ENCODE measurements at places on chromosomes 2 and 18.

DNA sequence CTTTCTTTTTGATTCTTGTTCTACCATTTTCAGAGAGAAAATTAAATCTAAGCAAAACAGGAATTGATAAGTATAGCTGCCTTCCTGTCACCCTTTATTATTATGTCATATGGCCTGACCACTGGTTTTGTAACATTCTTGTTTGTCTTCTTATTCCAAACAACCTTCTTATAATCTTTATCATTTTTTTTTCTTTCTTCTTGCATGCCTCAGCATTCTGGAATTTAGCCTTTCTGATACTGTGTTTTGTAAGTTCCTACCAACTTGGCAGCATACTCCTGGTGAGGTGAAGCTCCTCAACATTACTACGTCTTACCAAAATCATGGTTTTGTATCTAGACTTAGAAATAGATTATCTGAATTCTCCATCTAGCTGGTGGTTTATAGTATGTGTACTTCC is 199.2 kb downstream of the CAMKMT start:
- no peak for DNase-seq

- DNase-seq: no peak
Measured at GRCh38 chr2:63001576-63001975, 49.1 kb upstream of the OTX1 start.

- DNase-seq: peak; percentile 79
Measured at GRCh38 chr2:71880846-71881610, 266.6 kb downstream of the CYP26B1 start.

- DNase-seq: no peak
Measured at GRCh38 chr2:19224011-19224410, 134.4 kb downstream of the OSR1 start.

DNA sequence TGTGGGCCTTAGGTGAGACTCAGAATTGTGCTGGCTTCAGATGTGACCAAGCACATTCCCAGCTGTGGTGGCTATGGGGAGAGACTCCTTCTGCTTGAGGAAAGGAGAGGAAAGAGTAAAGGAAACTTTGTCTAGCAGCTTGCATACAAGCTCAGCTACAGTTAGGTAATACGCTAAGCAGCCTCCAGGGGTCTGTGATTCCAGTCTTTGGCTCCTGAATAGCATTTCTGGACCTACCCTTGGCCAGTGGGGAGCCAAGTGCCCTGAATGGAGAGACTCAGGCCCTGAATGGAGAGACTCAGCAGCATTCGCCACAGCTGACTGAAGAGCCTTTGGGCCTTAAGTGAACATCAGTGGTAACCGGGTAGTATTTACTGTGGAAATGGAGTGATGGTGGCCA is 227.4 kb upstream of the CDH7 start:
- no peak for DNase-seq

DNA sequence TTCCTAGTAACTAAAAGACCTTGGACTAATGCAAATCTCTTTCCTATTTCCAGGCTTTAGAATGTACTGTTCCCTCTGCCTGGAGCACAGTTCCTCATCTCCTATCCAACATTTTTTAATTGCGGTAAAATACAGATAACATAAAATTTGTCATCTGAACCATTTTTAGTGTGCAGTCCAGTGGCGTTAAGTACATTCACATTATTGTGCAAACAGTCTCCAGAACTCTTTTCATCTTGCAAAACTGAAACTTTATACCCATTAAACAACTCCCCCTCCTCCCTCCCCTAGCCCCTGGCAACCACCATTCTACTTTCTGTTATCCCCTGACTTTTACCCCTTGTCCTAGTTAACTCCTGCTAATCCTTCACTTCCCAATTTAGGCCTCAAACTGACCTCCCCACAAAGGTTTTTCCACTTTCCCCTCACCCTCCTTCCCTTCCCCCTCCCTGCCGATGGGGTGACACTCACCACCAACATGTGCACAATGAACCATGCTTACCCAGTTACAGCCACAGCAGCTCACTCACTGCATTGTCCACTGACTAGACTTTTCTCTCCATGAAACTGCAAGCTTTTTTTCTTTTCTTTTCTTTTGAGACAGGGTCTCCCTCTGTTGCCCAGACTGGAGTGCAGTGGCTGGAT is 54.8 kb downstream of the KIAA2012 start:
- no peak for DNase-seq

GRCh38 chr18:40066368-40066767 is 1888.7 kb upstream of the PIK3C3 start:
- DNase-seq: no peak

- no peak for DNase-seq
Measured at GRCh38 chr2:23065210-23065609, 319.8 kb upstream of the KLHL29 start.

DNA sequence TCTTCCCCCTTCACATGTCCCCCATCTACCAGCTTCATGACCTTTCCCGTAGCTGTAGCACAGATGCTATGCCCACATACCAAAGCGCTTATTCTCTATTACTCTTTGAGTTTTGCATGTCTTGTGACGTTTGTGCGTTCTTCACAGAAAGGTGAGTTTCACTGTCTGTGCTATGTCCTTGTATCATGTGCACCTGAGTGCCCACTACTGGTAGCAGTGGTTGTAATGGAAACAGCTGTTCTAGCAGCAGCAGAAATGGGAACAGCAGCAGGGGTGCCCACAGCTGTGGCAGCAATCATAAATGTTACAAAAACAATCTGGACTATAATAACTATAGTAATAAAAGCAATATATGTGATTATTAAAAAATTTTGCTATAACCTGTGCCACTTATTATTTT is 127.1 kb downstream of the STK39 start:
- no peak for DNase-seq

DNA sequence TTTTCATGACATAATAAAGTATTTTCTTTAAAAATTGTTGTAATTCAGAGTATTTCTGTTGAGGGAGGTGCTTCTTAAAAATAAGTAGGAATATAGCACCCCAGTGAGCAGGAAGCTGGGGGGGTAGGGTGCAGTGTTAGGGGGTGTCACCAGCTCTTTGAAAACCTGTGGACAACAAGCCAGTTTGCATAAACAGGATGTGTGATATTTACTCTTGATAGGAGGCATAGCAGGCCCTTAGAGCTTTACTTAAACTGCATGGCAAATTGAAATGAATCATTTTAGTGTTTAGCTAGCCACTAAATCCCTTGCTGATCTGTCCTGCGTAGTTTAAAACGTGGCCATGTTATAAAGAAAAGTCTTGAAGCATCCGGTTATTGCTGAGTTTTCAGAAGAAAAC is 8.4 kb downstream of the TGIF1 start:
- DNase-seq: no peak

DNA sequence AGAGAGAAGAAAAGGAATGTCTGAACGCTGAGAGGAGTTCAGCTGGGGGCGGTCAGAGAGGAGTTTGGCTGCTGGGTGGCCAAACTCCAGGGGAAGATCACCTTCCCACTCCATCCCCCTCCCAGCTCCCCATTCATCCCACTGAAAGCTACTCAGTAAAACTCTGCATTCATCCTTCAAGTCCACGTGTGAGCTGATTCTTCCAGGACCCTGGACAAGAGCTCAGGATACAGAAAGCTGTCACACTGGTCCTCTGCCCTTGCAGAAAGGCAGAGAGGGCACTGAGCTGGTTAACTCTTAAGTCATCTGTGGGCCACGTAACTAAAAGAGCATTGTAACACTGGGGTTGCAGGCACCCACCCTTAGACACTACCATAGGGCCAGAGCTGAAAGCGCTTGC is 132.1 kb upstream of the ARL4C start:
- no peak for DNase-seq

- DNase-seq: no peak
Measured at GRCh38 chr2:20040489-20041172, 10.8 kb downstream of the LAPTM4A start.

GRCh38 chr2:67613227-67613626 is 216.1 kb downstream of the ETAA1 start:
- no peak for DNase-seq

DNA sequence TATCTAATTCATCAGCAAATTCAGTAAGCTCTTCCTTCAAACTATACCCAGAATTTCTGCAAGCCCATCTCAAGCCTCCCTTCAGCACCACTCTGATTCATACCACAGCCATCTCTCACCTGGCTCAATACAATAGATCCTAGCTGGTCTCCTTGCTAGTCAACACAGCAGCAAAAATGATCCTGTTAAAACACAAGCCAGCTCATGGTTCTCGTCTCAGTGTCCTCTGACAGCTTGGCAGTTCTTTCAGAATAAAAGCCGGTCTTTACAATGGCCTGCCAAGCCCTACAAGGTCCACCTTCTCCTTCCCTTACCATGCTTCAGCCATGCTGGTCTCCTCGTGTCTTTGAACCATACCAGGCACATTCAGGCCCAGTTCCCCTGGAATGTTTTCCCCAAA is 296.9 kb upstream of the RND3 start:
- no peak for DNase-seq

- no peak for DNase-seq
Measured at GRCh38 chr2:132441051-132441450, 24.4 kb downstream of the GPR39 start.

DNA sequence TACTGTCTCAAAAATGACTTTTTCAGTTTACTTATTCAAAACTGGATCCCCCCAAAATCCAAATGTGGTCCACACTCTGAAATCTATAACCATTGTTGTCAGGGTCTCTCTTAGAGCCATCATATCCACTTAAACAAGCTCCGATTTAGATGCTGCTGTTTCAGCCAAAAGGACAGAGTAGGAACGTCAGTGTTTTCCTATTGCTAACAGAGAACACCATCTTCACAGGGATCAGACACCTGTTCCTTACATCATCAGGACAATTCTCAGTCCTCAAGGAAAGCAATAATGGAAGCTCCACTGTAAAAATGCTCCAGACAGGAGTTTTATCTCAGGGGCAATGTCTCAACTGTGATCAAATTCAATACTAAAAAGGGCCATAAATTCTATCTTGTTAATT is 155.4 kb downstream of the STK39 start:
- no peak for DNase-seq

- DNase-seq: no peak
Measured at GRCh38 chr2:67050622-67051021, 346.5 kb upstream of the ETAA1 start.

GRCh38 chr2:43033466-43034241 is 192.8 kb downstream of the ZFP36L2 start:
- no peak for DNase-seq

- DNase-seq: no peak
Measured at GRCh38 chr2:239839306-239839705, 185.8 kb downstream of the NDUFA10 start.

DNA sequence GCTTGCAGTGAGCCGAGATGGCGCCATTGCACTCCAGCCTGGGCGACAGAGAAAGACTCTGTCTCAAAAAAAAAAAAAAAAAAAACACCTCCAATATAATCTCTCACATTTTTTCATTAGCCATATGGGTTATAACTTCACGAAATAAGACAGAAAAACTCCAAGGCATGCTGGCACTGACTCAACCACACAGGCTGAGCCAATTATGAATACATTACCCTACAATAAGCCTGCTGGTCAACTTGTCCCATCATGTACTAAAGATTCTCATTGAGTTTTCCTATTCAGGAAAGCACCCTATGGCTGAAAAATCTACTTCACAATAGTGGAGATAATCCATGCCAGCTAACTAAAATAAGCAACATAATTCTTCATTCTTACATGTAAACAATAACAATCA is 12.8 kb upstream of the MAP3K20 start:
- DNase-seq: no peak

GRCh38 chr2:127278959-127279358 is 15.0 kb downstream of the ERCC3 start:
- DNase-seq: no peak

GRCh38 chr2:88452980-88453582 is 588 bp upstream of the FOXI3 start:
- no peak for DNase-seq

DNA sequence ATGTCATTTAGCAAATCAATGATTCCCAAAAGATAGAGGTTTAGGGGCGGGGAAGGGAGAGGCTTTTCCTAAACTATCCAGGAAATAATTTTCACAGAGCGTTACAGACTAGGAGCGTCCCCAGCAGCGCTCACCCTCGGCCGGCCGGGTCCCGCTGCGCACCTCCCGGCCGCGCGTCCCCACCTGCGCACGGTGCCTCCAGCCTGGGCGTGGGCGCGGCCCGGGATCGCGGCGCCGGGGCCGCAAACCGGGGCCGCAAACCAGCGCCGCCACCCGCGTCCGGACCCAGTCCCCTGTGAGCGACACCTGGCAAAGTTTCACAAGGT is 684 bp upstream of the ZCCHC2 start:
- no peak for DNase-seq

GRCh38 chr18:35477497-35477896 is 20.3 kb downstream of the INO80C start:
- DNase-seq: no peak

- DNase-seq: no peak
Measured at GRCh38 chr2:150917961-150918713, 343.5 kb downstream of the RBM43 start.

DNA sequence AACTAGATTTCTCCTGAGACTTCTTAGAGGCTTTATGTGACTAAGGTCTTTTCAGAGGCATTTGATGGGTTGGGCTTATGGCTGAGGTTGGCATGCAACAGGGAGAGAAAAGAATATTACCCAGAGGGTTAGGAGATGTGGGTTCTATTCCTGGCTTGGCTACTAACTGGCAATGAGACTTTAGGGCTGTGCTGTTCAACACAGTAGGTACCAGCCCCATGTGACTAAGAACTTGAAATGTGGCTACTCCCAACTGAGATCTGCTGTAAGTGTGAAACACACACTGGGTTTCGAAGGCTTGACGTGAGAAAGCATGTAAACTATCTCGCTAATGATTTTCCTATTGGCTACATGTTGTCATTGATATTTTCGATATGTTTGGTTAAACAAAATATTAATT is 324.9 kb upstream of the SLC14A2 start:
- DNase-seq: no peak

DNA sequence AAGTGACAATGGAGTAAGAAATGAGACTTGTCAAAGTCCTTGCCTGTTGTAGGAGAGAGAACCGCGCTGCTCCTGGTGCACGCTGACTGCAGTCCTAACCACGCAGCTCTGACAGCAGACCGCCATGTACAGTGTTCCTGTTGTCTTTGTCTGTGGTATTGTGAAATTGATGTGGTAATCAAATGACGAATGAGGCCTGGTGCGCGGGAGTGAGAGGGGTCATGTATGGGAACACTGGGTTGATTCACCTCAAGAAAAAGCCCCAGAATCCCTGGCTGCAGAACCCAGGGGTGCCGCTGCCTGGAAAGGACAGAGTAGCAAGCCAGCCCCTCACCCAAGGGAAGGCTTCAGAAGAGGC is 64.0 kb downstream of the INPP4A start:
- DNase-seq: no peak

Data from cardiac septum (tissue), 1 donor.